GM23248 (cell line): ENCODE measurements at places on chromosomes 4 and X.
A peak's percentile ranks its signal among the peaks of the same experiment; 100 is the strongest.

DNA sequence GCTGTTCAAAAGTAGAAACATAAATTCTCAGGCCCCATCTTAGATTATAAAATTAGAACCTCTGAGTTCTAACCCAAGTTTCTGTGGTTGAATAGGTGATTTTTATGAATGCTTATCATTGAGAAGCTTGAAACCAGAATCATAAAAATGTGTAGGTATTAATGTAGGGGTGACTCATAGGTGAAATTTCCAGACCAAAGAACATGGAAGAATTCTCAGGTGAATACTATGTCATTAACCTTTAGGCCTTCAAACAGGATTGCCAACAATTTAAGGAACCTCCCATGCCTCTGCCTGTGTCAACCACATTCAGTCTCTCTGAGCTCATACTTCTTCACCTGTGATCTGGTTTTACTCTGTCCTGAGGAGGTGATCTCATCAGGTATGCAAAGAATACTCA lies 177.8 kb downstream of the NPFFR2 start:
- DNase-seq, result no peak

DNA sequence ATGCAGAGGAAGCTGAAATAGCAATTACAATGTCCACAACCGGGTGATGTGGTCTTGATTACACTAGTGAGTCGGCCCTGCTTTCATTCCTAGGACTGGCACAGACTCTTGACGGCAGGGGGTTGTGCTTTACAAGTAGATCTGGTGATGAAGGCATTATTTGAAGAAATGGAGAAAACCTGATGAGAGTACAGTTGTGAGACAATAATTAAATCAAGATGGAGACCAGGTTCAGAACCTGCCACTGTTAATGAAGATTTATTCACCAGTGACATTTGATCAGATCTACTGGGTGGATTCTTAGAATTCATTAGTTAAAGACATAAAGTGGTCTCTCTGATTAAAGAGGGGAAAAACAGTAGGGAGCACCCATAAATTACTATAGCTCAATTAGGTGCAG lies 747.2 kb downstream of the STPG2 start:
- DNase-seq, result no peak

- DNase-seq, result peak; percentile 14
These were observed 64.3 kb upstream of the GPR174 start for GRCh38 chrX:79080141-79080540.

GRCh38 chr4:14496408-14496807 lies 505.9 kb upstream of the CPEB2 start:
- DNase-seq, result no peak
